ENCODE measurements at places on chromosomes 1 and 21.

DNA sequence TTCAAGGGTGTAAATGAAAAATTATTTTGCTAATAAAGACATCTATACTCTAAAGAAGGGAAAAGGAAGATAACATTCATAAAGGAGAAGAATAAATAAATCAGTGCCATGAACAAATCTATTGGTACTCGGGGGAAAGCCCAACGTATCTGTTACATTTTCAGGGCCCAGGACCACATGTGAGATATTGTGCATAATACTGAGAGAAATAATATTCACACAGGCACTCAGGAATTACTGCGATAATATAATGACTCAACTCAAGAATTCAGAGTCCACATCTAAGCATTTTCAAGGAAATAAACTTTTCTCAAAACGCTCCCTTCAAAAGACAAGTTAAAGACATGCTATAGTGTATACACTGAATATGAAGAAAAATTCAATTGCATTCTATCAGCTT, 108.8 kb downstream of the SMYD2 start:
- no peak for DNase-seq

DNA sequence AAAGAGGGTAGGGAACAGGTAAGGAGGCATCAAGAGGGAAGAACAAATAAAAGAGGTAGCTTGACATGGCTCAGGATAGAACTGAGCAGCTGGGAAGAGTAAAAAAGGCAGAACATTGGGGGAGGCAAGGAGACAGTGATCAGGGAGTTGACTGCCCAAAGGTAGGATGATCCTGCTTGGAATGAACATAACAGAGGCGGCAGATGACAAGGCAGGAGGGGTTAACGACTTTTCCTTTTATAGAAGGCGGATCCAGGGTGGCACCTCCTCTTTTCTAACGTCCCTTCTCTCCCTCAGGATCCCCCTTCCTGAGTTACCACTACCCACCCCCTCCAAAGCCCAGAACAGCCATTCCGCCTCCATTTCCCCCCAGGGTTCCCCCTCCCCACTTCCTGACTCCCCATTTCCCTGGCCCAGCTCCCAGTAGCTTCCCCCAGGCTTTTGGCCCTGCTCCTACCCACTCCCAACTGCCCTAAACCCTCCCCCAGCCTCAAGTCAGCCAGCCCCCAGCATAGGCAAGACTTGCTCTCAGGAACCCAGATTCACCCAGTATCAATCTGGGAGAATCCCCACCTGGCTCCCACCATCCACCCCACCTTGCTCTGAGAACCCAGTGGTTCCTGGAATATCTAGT, 769 bp upstream of the ADAMTS4 start:
- no peak for DNase-seq

- peak; percentile 55 for DNase-seq
These were observed 1.1 kb upstream of the PRXL2B start for GRCh38 chr1:2585318-2586092.

DNA sequence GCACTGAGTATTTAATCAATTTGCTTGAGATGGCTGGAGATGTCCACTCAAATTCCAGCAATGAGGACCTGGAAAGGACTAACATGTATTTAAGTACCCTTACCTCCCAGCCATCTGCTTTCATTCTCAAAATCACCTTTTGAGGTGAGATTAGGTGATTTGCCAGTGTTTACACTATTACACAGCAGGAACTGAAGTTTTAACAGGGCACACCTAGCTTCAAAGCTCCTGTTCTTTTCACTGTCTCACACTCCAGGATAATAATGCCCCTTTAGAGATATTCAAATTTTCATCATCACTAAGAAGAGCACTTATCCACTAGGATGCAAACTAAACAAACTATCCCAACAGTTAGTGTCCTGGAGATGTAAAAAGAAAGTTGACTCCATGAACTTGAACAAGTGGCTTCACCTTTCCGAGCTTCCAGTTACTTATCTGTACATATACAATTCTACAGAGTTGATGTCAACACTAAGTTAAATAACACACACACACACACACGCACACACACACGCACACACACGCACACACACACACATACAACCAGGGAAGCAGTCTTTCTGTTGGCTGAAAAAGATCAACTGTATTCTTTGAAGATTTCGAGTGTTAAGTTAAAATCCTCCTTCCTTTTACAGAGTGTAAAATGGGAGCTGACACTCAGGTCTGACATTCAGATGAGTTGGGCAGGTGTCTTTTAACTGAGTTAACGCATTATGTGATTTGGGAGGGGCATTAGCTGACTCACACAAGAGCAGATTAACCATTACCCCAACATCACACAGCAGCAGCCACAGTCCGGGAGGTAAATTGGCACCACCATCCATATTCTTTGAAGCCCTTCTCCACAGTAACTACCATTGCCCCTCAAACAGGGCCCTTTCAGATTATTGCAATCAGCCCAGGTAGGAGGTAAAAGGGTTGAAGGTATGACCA, 15.5 kb upstream of the JAK1 start:
- DNase-seq: no peak

DNA sequence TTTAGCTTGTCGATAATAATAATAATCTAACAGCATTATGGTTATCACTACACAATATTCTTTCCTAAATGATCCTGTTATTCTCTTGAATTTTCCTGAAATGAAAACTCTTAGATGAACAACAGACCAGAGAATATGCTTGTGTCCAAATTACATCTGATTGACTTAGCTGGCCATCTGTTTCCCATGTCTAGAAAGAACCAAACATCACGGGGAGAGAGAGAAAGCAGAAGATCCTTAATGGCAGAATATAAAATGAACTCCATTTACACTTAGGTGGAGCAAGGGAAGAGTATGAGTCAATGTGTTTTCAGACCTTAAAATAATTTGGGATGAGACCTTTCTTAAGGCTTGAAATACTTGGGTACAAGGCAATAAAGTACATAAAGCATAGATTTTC, 162.2 kb downstream of the DSCAM start:
- no peak for DNase-seq
